Type B pancreatic cell (in vitro differentiated cells): ENCODE measurements at places on chromosomes 16 and 17. TPM values are rescaled to one million over a fixed set of nuclear protein-coding genes. Genes with fewer than 3 reads are reported as not detected.

OR1A1 gene
- total RNA-seq = not detected in 2 replicates

BAHCC1 gene
- total RNA-seq = 23.0 and 74.3 TPM in 2 replicates

RNF157 gene
- 5.4 and 27.0 TPM in 2 replicates for total RNA-seq

PRKCB gene
- total RNA-seq = 0.95 and 10.2 TPM in 2 replicates

KRTAP4-12 gene
- total RNA-seq = not detected in 2 replicates

TUBD1 gene
- 8.0 and 16.7 TPM in 2 replicates for total RNA-seq
